Liver (tissue), 10 donors: ENCODE measurements at places on chromosomes 3 and 15.

DNA sequence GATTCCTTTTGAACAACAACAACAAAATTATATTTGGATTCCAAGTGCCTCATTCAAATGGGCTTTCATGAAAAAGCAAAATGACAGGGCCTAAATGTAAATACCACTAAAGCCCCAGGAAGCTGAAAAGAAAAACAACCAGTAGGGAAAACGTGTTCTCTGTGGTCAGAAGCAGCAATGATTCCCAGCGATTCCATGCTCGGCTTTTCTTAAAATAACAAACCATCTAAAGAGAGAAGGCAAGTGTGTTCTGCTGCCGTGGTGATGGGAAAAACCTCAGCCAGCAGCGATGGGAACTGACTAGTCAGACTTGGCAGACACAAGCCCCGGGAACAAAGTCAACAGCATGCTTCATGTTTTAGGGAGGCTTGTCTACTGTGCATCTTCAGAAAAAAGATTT lies 153.6 kb downstream of the TNIK start:
- DNase-seq, result no peak

GRCh38 chr3:117660941-117661817 lies 951.6 kb downstream of the TUSC7 start:
- no peak for DNase-seq

DNA sequence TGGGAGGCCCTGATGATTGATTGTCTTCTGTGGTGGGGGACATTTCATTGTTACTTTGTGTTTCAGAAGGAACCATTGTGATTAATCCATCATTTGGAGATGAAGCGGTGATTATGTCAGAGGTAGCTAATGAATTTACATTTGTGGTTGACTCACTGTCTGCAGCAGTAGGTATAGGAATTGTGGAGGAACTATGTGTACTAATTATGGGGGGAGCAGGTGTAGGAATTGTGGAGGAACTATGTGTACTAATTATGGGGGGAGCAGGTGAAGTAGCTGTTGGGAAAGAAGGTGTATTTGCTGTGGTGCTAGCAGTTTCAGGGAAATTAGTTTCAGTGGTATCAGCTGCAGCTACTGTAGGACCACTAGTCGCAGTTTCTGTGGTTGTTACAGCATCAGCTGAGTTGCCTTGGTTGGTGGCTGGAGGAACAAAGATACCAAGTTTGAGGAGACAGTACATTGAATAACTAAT lies 6.9 kb downstream of the MUC13 start:
- no peak for DNase-seq

- peak; percentile 55 for DNase-seq
Measured at GRCh38 chr3:129224984-129225393, 24.4 kb upstream of the COPG1 start.

DNA sequence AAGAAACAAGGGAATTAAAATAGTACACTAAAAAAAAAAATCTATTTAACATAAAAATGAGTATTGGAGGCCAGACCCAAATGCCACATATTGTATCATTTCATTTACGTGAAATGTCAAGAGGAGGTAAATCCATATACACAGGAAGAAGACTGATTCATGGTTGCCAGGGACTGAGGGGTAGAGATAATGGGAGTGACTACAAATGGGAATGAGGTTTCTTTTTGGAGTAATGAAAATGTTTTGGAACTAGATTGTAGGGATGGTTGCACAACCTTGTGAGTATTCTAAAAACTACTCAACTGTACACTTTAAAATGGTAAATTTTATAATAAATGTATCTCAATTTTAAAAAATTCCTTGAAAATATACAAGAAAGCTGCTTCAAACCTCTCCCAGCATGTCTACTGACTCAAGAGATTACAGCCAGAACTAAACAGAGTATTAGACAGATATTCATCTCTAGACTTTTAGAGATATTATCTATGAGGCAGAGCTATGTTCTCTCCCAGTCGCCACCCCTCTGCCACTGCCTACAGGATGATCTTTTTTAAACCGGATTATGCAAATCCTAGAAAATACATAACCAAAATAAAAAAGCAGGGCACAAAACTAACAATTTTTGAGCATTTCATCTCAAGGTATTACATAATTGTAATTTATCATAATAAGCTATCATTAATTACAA lies 6.2 kb downstream of the HLTF start:
- DNase-seq, result no peak

GRCh38 chr3:147422601-147423536 lies 13.7 kb downstream of the ZIC1 start:
- no peak for DNase-seq

DNA sequence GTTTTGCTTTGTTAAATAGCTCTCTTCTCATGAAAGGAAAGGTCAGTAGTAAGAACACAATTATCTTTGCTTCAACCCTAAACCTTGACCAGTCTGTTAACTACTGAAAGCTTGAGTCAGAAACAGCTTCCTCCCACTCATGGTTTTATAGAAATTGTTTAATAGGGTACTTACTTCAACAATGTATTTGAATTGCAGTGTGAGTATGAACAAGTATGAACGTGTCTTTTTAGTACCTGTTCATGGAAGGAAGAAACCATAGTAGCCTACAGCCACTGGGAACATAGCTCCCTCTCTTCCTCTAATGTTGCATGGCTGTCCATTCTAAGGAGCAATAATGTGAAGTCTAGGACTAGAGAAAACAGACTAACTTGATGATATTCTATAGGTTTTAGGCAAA lies 311.0 kb downstream of the MCTP2 start:
- DNase-seq, result no peak

DNA sequence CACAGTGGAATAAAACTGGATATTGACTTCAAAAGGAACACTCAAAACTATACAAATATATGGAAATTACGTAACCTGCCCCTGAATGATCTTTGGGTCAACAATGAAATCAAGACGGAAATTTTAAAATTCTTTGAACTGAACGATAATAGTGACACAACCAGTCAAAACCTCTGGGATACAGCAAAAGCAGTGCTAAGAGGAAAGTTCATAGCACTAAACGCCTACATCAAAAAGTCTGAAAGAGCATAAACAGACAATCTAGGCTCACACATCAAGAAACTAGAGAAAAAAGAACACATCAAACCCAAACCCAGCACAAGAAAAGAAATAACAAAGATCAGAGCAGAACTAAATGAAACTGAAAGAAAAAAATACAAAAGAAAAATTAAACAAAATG lies 46.6 kb downstream of the DNAAF4 start:
- DNase-seq, result no peak
